ENCODE measurements at places on chromosomes 13 and 19.

GRCh38 chr13:32300406-32300805, 14.8 kb downstream of the ZAR1L start:
- DNase-seq, result no peak

- DNase-seq, result no peak
Measured at GRCh38 chr13:102564564-102564963, 32.2 kb upstream of the TPP2 start.

DNA sequence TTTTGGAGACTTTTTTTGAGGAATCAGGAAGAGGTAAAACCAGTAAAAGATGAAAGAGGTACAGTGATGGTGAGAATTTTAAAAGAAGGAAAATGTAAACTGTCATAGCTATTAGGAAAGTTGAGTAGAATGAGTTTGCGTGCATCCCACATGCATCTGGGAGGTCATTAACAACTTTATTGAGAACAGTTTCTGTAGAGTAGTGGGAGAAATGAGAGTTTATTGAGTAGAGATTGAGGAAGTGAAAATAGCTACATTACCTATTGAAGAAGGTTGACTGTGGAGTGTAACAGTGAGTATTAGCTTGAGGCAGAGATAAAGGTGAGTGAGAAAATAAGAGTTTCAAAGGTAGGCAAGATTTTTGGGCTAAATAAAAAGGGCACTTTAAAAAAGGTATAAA, 38.7 kb downstream of the BRCA2 start:
- DNase-seq, result no peak

GRCh38 chr13:100480676-100481075, 107.9 kb downstream of the GGACT start:
- DNase-seq, result no peak

DNA sequence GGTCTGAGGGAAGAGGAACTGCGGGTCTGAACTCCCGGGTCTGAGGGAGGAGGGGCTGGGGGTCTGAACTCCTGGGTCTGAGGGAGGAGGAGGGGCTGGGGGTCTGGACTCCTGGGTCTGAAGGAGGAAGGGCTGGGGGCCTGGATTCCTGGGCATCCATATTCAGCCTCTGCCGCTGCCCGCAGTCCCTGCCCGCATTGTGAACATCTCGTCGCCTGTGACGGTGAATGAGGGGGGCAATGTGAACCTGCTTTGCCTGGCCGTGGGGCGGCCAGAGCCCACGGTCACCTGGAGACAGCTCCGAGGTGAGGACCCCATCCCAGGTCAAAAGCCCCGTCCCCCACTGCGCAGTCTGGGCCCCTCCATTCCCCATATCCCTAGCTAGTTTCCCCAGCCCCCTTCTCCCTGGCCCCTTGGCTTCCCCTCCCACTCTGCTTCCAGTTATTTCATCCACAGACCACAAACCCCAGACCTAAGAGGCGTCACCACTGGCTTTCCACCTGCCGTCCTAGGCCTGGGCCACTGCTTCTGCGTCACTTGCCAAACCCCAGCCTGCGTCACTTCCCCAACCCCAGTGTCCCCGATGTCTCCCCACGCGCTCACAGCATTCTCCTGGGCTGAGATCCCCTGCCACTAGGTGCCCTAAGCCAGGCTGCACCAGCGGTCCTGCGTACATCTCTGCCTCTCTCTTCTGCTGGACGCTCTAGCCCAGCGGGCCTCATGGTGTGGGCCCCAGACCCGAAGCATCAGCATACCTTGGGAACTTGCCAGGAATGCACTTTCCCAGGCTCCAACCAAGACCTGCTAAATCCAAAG, 13.9 kb downstream of the IGLON5 start:
- DNase-seq, result no peak
